Activated CD8-positive, alpha-beta memory T cell treated with anti-CD3 and anti-CD28 coated beads for 4 hours (primary cell): ENCODE measurements at places on chromosomes 6 and 20.

DNA sequence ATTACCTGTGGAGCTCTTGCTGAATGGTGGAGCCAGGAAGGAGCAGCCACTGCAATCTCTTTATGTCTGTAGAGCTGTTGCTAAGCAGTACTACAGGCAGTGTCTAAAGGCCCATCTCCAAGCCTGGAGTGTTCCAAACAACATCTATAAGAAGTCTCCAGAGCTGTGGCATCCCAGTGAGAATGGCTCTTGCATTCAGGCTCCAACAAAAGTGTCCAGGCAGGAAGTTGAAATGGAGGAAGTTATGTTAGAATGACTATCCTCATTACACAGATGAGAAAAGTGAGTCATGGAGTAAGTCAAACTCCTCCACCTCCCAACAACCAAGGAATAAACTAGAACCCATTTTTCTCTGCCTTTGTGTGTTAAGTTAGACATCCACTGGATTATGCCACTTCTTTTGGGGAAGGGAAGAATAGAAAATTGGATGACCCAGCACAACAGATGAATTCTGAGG lies 288.5 kb upstream of the STXBP5 start:
- no peak for DNase-seq

GRCh38 chr20:14721926-14722452 lies 384.6 kb upstream of the FLRT3 start:
- no peak for DNase-seq

DNA sequence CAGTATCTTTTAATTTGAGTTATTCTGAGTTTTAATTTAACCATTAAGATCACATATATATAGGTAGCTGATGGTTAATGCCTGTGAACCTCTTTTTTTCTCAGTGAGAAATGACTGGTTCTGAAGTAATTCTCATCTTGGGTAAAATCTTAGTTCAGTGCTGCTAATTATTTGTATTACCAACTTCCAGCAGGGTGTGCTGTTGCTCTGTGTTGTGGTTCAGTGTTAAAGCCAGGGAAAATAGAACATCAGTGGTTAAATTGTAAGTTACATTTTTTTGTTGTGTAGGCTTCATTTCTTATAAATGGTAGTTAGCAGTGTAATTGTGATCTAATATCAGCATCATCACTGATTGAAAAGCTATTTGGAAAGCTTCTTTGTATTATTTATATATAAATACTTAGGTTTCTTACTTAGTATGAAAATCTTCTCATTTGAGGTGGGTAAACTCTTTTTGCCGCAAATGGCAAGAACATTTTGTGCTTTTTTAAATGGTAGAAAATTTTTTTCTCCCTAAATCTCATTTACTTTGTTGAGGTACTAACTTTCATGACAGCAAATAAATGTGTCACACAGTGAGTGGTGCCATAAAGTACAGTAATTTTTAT lies 43.7 kb downstream of the CDC5L start:
- DNase-seq: peak; percentile 2

DNA sequence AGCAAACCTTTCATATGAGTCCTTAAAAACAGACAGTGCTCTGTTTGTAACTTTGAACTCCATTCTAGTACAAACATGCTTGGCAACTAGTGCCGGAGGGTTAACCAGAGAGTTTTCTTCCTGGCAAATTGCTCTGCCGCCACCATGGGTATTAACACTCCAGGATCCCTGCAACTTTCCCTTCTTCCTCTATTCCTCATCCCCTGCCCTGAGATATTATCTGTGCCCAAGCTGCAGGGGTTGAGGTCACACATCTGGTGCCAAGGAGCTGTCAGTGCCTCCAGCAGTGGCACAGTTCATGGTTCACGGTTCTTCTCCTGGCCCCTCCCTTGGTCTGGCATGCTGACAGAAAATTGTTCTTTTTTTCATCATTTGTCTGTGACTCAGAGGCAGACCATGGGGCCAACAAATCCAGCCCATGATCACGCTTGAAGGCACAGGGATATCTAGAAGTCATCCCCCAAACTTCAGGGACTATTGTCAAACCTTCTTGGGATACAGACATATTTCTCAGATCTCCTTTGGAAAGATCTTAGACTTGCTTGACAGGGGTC lies 77.5 kb downstream of the ATXN1 start:
- no peak for DNase-seq

DNA sequence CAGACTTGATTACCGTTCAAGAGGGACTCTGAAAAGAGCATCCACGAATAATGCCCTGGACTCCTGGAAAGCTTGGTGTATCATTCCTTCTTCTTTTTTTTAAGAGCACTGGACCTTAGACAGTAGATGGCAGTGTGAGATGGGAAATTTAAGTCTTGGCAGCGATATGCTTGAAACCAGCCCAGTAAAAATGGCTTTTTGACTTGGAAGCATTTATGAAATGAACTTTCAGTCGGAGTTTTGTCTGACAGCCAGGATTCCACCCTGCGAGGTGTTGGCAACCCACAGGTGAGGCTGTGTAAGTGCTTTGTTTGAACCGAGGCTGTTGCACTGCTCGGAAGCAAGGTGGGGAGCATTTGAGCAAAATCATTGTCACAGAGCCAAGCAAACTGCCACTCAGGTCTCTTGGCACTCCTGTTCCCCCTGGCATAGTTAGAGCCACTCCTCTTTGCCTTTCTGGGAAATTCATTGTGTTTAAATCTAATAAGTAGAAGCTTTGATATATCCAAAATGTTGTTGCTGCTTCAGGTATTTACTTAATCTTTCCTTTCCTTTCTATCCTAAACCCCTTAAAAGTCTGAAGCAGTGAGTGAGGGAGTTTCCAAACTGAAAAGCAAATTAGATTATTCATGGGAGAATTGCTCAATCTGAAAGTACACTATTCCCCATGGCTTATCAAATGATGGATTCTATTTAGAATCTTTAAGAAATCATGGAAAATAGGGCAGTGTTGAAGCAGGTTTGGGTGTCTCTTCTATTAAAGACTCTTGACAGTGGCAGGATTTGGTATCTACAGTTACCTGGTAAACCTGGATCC lies 272.8 kb upstream of the SLC35B3 start:
- DNase-seq: no peak

DNA sequence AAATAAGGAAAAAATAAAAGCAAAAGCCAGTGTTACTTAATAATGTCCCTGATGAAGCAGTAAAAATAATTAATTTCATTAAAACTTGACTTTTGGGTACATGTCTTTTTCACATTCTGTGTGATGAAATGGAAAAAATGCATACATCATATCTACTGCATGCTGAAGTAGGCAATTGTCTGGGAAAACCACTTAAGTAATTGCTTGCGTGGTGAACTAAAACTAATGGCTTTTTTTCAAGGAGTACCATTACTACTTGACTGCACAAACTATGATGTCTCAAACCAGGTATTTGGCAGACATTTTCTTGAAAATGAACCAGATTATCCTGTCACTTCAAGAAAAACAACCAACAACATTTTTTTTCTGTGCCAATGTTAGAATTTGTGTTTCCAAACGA lies 91.3 kb upstream of the AKIRIN2 start:
- DNase-seq: no peak

- no peak for DNase-seq
Observed at GRCh38 chr20:6583134-6583738, 184.2 kb upstream of the BMP2 start.

- DNase-seq: no peak
Observed at GRCh38 chr6:33278810-33279209, 1.9 kb downstream of the B3GALT4 start.
